ENCODE measurements at places on chromosomes 4 and X.
A peak's percentile ranks its signal among the peaks of the same experiment; 100 is the strongest.

- DNase-seq: no peak
Measured at GRCh38 chrX:45540181-45540580, 339.5 kb upstream of the DIPK2B start.

GRCh38 chrX:97039363-97040029 is 155.8 kb downstream of the RPA4 start:
- no peak for DNase-seq

DNA sequence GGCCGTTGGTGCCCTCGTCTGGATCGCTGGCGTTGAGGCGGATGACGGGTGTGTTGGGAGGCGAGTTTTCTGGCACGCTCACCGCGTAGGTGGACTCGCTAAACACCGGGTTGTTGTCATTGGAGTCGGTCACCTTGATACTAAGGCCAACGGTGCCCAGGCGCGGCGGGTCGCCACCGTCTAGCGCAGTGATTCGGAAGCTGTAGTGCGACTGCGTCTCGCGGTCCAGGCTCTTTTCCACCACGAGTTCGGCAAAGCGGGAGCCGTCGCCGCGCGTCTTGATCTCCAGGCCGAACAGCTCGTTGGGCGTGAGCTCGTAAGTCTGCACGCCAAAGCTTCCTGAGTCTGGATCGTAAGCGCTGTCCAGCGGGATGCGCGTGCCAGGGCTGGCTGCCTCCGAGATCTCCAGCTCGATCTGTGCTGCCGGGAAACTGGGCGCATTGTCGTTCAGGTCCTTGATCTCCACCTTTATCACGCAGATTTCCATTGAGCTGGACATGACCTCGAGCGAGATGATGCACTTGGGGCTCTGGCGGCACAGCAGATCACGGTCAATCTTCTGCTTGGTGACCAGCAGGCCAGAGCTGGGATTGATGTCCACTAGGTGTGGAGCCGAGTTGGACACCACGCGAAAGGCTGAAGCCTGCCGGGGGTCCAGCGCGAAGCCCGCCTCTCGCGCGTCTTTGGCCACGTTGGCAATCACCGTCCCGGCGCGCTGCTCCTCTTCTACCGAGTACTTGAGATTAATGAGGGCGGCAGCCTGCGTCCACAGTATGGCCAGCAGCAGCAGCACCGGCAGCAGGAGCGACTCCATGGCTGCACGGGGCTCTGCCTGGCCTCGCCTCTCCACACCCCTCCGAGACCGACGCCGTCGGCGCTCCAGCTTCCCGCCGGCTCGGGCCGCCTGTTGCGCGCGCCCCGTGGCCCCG is 2.0 kb downstream of the PCDH19 start:
- no peak for DNase-seq

DNA sequence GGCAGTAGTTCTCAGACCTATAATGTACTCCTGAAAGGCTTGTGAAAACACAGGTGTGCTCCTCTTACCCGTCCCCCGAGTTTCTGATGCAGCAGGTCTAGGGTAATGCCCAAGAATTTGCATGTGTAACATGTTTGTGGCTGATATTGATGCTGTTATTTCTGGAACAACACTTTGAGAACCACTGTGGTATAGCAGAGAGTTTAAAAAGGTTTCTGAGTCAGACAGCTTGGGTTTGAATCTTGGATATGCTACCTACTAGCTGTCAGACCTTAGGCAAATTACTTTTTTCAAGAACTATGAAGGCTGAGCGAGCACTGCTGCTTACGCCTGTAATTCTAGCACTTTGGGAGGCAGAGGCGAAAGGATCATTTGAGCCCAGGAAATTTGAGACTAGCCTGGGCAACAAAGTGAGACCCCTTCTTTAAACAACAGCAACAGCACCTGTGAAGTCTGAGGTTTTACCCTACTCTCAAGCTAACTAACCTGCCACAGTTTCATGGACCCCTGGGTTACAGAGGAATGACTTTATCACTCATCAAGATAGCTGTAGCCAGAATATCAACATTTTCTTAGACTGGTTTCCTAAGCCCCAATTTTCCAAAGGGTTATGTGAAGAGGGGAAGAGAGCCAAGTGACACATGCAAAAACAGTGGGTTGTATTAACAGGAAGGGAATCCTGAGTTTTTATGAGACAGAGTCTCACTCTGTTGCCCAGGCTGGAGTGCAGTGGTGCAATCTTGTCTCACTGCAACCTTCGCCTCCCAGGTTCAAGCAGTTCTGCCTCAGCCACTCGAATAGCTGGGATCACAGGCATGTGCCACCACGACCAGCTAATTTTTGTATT is 5.1 kb downstream of the AFF1 start:
- no peak for DNase-seq

DNA sequence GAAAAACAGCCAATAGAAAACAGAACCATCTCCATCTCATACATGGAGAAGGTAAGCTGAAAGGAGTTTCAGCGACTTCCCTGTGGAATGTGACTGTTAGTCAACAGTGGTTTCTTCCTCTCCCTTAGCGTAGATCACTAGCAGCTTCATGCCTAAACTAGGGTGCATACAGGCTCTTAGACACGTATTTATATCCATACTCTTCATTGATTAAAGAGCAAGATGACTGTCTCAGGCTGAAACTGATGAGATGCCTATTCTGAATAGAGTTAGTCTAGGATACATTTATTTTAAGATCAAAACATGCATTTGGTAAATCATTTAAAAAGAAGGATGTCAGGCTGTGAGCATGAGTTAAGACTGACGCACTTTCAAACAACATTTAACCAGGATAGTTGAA is 423.3 kb downstream of the ARHGAP24 start:
- DNase-seq: no peak

DNA sequence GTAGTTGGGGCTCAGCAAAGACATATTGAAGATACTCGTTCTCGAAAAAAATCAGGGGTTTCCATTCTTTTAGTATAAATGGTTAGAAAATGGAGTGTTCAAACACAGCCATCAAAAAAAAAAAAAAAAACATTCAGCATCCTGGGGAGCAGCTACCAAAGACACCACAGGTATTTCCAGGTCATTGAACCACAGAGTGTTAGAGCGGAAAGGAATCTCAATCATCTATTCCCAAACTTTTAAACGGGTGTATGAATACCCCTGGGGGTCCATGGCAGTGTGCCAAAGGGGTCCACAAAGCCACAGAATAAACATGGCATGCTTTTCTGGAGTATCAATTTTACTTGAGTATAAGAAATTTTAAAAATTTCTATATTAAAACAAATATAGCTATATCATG is 6.9 kb upstream of the FGF16 start:
- no peak for DNase-seq

- no peak for DNase-seq
Measured at GRCh38 chrX:9324676-9325075, 140.2 kb upstream of the TBL1X start.

DNA sequence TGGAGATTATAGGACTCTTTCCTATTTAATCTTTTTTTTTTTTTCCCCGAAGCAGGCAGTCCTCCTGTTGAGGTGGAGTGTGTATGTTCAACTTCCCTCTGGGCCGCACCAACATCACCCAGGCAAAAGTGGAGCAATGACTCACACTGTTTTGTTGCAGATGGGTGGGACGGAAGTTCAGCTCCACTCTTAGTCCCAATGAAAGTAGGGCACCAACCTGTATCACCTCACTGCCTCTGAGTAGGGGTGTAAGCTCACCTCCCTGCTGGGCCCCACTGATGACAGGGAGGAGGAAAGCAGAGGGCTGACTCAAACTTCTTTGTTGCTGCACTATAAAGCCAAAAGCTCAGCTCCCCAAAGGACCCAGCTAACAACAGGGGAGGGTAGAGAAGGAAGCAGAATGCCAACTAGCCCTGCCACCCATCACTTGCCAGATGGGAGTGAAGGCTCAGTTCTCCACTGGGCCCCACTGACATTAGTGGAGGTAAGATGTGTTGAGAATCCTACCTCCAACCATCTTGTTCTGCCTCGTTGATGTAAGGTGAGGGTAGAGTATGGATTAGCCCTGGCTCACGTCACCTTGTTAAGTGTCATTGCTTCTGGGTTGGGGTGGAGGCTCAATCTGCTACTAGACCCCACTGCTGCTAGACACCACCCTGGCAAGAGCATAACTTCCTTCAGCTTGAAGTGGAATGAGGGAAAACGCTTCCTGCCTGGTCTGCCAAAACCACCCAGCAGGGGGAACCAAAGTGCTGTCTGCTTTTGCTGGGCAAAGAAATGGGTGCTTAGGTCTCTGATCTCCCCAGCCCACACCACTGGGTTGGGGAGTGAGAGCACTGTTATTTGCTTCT is 14.1 kb downstream of the RPS6KA3 start:
- DNase-seq: no peak

GRCh38 chrX:46803140-46803539 is 33.7 kb upstream of the RP2 start:
- no peak for DNase-seq

DNA sequence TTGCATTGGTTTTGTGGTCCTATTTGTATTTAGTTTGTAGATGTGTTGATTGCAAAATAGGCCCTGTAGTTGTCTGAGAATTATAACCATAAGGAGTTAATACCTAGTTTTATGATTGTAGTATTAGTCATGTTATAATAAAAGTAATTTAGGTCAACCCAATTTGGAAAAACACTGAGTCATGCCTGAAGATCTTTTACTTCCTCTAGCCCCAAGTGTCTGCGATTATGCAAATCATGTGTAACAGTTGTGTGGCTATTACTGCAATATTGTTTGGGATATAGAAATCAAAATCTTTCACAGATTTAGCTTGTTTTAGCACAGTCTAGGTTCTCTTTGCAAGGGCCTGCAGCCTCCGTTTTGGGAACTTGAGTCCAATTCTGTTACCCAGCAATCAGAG is 12.6 kb downstream of the SRD5A3 start:
- no peak for DNase-seq

DNA sequence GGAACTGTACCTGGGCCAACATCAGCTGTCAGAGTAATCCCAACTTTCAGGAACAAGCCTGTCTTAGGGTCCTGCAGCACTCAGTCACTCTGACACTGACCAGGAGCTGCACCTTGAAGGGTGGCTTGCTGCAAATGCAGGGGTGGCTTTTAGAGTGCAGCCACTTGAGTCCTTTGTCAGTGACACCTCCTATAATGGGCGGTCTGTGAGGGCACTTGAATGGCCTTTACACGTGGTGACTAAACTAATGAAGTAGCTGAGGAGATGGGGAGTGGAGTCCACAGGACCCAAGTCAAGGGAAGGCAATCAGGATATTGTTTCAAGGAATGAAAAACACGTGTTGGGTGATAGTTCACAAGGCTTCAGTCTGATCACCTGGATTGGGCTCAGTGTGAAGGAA is 11.1 kb upstream of the LNX1 start:
- DNase-seq: no peak

- DNase-seq: no peak
Measured at GRCh38 chr4:40918330-40918729, 168.6 kb downstream of the NSUN7 start.

DNA sequence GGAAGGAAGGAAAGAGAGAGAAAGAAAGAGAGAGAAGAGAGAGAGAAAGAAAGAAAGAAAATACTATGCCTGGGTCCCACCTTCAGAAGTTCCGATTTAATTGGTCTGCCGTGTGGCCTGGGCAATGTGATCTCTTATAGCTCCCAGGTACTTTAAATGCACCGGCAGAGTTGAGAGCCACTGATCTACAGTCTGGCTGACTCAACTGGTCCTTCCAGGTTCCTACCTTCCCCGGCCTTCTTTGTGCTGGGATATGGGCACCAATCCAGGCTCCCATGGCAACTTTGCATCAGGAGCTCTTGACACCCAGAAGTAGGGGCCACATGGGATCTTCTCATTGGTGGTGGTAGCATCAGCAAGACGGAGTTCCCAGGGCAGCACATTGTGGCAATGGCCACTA is 186.5 kb upstream of the ATP6AP2 start:
- DNase-seq: no peak

- no peak for DNase-seq
Measured at GRCh38 chrX:9765072-9765736, 443 bp downstream of the GPR143 start.

DNA sequence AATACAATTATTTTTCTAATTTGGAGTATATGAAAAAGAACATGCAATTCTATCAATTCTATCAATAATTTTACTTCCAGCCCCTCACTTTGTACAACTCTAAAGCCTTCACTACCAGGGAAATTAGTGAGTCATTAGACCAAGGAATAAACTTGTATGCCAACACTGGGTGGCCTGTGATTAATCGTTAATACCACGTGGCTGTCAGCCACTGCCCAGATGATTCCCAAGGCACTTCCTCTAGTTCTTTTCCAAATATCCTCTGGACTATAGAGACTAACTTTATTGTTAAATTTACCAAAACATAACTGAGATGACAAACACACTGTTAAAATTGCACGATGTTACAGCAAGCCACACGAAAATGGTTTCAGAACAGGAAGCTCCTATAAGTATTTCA is 45.7 kb downstream of the MID1 start:
- no peak for DNase-seq

GRCh38 chr4:102472441-102473013 is 28.6 kb upstream of the NFKB1 start:
- DNase-seq: no peak

GRCh38 chr4:128675083-128675482 is 134.4 kb upstream of the JADE1 start:
- peak; percentile 57 for DNase-seq

- DNase-seq: no peak
Measured at GRCh38 chrX:148389629-148390028, 110.8 kb upstream of the AFF2 start.

GRCh38 chr4:3639613-3640586 is 107.7 kb upstream of the LRPAP1 start:
- DNase-seq: no peak

DNA sequence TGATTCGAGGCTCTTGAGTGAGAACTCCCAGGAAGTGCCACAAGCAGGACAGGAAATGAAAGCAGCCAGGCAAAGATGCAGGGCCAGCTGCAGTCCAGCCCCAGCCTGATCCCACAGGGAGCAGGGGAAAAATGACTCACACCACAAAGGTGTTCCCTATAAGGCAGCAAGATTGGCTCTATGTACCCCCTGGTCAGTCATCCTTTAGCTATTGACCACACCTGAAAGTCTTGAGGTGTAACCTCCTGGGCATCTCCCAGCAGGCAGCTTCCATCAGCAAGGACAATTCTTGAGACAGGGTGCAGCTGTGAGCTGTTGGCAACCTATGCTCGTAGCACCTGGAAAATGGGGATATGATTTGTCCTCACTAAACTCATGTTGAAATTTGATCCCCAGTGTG is 27.9 kb upstream of the EXOC1L start:
- no peak for DNase-seq

DNA sequence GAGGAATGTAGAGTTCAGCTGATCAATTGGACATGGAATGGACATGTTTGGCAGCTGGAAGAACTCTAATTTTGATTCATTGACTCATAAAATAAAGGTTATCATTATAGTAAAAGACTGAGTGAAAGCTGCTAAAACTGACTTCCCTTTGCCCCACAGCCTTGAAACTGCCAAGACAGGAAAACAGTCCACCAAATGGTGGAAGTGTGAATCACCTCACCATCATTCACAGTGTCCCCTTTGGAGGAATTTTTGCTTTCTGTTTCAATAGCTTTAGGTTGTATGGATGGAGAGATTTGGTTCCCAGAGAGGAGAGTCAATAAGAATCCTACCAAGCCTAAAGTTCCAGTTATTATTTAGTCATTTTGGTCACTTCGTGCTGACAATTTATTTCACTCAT is 20.8 kb upstream of the FREM3 start:
- no peak for DNase-seq

Data from frontal cortex (tissue), 4 donors.